Heart left ventricle (tissue), 16 donors: ENCODE measurements at places on chromosomes 11 and 22.

DNA sequence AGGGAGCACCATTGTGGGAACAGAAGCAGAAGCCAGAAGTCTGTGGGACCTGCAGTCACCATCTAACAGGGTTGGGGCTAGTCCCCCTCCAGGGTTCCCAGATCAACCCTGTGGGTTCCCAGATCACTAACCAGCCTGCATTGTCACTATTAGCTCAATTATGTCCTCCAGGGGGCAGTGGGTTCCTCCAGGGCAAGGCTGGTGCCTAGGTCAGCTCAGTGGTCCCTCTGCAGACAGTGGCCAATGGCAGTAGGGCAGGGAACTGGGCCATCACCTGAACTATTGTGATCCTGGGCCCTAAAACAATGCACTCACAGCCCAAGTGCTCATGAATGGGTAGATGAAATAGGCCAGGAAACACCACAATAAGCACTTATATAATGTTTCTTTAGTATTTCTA, 18.8 kb upstream of the PRSS23 start:
- DNase-seq = no peak

- peak; percentile 54 for DNase-seq
Measured at GRCh38 chr22:46377525-46378425, 42.3 kb downstream of the TRMU start.

- DNase-seq = no peak
Measured at GRCh38 chr11:113182288-113182687, 132.1 kb upstream of the TTC12 start.

DNA sequence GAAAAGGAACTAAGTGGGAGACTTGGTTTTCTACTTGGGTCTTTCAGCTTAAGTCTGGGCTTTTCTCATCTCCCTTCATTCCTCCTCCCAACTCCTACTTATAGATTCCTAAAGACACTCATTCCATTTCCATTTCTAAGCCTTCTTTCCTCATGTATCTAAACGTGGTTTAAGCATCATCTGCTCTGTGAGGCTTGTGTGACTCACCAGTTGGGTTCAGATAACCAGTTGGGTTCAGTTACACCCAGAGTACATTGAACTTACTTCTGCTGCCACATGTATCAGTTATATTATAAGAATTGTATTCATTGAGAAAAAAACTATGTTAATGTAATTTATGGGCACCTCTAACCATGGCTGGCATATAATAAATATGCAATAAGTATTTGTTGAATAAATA, 831.2 kb upstream of the CCDC90B start:
- DNase-seq = no peak

GRCh38 chr11:82832983-82833382, 67.2 kb downstream of the PRCP start:
- no peak for DNase-seq

DNA sequence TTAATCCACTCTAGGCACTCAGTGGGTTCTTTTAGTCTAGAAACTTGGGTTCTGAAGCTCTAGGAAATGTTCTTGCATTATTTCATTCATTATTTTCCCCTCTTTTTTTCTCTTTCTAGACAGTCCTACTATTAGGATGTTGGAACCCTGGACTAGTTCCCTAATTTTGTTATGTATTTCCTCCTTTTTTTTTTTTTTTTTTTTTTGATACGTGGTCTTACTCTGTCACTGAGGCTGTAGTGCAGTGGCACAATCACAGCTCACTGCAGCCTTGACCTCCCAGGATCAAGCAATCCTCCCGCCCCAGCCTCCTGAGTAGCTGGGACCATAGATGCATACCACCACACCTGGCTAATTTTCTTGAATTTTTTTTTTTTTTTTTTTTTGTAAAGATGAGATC, 9.4 kb downstream of the UPB1 start:
- no peak for DNase-seq

DNA sequence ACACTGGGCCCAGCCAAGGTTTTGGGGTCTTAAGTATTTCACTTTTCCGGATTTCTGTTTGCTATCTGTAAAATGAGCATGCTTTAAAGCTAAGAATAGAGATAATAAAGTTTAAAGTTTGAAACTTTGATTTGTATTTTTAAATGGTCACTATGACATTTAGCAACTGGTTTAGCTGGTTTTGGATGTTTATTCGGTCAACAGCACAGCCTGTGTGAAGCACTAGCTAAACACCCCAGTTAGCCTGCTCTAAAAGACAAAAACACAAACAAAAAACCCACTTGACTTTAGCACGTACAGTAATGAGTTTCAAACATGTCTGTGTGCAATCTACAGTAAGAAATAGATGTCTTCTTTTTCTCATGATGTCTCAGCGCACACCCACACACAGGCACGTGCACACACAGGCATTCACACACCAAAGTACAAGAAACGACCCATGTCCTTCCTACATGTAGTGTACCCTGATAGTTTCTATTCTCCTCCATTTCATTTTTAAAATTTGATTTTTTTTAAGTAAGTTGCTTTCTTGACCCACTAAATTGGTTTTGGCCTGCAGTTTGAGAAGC, 29.4 kb downstream of the SLC1A2 start:
- no peak for DNase-seq

- DNase-seq = no peak
Measured at GRCh38 chr22:22371031-22371541, 126.5 kb downstream of the VPREB1 start.

DNA sequence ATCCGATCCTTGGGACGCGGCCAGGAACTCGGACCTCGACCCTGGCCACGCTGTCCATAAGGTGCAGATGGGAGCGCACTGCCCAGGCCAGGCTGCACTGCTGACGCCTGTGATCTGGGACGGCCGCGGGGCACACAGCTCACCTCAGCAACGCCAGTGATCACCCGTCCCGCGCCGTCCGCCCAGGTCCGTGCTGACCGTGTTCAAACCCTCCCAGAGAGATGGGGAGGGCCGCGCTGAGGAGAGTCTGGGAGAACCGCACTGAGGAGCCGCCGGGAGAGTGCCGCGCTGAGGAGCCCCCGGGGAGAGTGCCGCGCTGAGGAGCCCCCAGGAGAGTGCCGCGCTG, 636 bp downstream of the KCNQ1OT1 start:
- no peak for DNase-seq

GRCh38 chr11:131299598-131300438, 70.6 kb upstream of the NTM start:
- no peak for DNase-seq

DNA sequence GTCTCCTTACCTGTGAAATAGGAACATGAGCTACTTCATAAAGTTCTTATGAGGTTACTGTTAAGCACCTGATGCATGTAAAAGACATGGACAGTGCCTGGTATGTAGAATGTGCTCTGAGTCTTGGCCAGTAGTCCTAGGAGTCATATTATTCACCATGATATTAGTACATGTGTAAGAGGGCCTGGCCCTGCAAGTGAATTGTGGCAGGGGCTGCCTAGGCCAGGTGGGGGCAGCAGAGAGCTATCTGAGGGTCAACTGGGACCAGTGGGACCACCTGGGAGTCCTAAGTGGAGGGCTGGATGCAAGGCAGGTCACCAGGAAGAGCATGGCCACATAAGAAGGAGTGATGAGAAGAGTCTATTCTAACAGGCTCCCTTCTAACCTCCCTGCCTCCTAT, 529.5 kb downstream of the SOX6 start:
- peak; percentile 44 for DNase-seq

DNA sequence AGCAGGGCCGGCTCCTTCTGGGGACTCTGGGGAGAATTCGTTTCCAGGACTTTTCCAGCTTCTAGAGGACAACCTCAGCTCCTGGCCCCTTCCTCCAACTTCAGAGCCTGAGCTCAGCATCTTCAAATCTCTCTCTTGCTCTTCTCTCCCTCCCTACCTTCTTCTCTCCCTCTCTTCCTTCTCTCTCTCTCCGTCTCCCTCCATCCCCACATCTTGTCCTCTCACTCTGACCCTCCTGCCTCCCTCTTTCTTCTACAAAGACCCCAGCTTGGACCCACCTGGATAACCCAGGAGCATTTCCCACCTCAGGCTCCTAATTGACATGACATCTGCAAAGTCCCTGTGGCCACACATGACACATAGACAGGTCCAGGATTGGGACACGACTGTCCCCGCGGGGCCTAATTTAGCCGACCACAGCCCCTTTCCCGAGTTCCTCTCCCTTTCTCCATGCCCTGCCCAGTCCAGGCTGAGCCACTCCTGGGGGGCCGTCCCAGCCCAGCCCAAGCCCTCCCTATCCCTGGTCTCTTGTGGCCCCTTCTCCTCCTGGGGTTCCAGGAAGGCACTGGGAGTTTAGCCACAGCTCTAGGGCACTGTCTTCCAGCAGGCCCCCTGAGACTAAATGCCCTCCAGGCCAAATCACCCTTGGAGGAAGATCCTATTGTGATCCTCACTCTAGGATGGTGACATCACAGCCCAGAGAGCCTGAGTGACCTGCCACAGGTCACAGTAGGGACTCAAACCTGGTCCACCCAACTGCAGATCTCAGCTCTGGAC, 36.9 kb downstream of the IGLL5 start:
- no peak for DNase-seq

- DNase-seq = no peak
Measured at GRCh38 chr22:37690901-37691504, 4.9 kb downstream of the NOL12 start.

DNA sequence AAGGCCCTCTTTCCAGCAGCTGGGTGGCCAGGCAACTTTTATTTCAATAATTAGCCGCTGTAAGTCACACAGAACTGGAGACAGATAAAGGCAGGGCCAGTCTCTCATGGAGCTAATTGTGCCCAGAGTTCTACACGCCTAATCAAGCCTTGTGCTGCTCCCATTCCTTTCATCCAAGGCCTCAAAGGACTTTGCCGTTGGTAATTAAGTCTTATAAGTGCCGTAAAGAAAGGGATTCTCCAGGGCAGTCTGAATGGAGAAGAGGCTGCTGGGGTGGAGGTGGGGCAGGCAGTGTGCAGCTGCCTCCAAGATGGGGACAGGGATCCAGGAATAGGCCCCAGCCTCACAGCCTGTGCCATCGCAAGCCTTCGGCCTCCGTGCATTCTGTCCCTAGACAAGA, 357.9 kb downstream of the TENM4 start:
- no peak for DNase-seq

DNA sequence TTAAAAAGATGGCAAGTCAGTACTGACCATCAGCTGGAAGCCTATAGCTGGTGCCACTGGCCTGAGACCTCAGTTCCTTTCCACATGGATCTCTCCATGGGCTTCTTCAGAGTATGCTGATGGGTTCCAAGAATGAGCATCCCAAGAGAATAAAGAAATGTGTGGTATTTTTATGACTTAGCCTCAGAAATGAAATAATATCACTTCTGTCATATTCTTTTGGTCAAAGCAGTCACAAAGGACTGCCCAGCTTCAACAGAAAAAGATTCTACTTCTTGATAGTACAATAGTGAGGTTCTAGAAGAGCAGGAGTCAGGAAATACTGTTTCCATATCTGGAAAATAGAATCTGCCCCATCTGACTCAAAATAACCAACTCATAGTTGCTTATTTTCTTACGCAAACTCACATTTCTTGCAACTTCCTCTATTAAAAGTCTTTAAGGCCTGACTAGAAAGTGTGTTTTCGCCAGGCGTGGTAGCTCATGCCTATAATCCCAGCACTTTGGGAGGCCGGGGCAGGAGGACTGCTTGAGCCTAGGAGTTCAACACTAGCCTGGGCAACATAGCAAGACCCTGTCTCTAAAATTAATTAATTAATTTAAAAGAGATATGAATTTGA, 116.9 kb downstream of the SIK3 start:
- DNase-seq = no peak

DNA sequence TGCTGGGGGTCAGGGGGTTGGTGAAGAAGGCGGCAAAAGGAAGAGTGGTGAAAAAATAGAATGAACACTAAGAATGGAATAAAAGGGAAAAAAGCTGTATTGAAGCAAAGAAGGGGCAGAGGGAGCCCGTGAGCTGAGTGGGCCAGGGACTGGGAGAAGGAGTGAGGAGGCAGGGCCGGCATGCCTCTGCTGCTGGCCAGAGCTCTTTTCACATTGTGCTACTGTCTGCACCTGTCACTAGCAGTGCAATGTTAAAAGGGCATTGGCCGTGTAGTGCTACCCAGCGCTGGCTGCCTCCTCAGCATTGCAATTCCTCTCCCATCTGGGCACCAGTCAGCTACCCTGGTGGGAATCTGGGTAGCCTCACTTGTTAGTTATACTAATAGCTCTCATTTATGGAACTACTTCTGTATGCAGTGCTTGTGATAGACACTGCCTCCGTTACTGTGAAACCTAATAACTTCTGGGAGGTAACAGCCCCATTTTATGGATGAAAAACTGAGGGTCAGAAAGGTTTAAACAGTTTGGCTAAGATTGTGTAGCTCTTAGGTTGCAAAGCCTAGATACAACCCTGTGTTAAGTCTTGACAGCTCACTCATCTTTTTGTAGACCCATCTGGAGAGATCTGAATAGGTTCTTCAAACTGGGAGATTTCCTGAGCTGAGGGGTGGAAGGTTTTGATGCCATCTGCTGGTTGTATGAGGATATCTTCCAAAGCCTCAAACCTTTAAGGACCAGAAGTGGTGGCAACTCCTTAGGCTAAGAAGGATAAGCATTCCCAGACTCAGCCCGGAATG, 8.5 kb downstream of the YPEL4 start:
- no peak for DNase-seq

DNA sequence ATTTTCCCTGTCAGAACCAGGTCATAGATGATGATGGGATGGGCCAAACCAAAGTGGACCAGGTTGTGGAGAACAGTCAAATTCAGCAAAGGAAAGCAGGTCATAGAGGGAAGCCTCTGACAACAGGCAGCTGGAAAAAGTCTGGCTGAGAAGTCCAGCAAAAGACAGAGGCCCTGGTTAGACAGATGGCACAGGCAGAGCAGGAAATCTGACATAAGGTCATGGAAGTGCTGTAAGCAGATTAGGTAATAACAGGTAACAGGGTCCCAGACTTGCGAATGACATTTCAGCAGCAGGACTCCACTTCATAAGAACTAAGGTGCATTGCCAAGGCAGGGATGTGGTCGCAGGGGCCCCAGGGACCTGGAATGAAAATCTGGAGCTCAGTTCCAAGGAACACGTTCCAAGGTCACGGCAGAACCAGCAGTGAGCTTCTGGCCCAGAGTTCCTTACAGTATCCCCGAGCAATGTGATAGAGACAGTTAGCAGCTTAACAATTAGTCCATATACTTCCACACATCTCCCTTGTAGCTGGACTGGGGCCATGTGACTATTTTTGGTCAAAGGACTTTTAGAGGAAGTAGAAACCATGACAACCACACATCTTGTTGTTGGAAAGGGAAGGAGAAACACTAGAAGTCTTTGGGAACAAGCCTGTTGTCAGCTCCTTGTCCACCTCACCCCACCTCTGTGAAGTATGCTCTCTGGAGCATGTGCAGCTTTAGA, 75.4 kb downstream of the ME3 start:
- DNase-seq = no peak

- no peak for DNase-seq
Measured at GRCh38 chr11:77270921-77271320, 30.6 kb downstream of the GDPD4 start.
